ENCODE measurements at places on chromosomes 4 and X. TPM values are rescaled to one million over a fixed set of nuclear protein-coding genes. Genes with fewer than 3 reads are reported as not detected.

DNA sequence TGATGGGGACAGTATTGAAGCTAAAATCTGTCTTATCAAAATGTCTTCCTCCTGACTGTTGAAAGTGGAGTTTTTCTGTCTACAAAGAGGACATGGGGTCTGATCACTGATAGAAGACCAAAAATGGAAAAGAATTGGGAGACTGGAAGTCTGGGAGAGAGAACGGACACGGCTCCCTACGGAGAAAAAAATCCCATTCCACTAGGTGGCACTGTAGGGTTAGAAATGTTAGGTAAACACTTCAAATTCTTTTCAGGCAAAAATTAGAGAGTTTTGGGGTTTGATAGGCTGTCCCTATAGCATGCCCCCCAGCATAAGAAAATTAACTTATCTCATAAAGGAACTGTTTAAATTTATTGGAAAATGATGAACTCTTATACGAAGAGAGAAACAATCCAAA, 200.5 kb downstream of the FAM133A start:
- no peak for DNase-seq

DNA sequence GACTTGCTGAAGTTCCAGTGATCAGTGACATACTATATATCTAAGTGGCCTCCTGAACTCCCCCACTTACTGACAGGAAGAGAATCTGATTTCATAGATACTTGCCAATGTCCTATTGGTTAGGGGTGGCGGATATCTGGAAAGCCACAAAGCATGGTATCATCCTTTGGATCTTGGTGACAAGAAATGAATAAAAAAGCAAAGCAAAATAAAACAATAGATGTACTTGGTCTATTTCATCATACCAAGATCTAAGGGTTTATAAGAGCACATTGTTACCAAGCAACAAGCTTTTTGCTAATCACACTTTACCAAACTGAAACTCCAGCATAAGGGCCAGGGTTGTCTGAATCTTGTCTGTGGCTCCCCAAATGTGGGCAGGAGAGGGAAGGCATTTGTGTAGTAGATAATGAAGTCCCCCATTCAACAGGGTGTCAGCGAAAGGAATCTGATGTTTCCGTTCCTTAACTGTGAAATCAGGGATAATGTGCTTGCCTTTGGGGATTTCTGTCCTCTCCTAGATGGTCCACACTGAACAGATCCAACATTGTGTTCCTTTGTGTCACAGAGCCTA, 125.0 kb upstream of the SMIM10 start:
- DNase-seq = no peak

GRCh38 chr4:113691676-113692075, 69.9 kb downstream of the CAMK2D start:
- DNase-seq = no peak

DNA sequence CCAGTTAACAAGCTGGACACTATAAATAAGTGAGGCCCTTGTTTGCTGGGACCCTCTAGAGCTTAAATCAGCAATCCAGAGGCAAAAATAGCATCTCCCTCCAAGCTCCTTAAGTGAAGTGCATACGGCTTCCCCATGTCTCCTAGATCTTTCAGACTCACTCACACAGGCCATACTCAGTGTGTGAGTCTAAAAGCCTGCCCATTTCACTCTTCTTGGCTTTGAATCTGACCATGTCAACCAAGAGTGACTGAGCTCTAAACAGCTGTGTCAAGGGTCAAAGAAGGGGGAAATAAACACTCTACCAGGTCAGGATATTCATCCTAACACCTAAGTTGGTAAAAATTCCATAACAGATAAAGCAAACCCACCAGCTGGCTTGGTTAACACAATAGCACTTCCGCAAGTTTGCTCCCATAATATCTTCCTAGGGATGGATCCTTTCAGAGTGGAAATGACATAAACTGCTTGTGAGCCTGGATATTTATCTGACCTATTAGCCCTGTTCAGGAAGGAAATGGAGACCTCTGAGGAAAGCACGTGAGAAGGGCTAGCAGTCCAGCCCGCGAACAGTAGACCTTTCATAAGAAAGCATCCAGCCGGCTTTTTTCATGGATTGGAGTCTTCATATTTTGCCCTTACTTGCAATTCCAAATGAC, 65.6 kb downstream of the MID1 start:
- DNase-seq = no peak

DNA sequence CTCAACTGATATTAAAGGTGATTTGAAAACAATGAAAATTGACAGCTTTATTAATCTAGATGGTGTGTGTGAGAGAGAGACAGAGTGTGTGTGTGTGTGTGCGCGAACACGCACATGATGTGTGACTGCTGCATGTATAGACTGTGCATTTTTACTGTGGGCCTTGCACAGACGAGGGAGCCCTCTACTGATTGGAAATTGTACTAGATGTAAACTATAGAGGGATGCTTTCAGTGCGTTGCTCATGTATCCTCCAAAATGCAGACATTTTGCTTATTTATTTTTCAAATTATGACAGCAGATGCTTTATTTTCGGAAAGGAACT, 168.4 kb upstream of the GK2 start:
- DNase-seq = no peak

DNA sequence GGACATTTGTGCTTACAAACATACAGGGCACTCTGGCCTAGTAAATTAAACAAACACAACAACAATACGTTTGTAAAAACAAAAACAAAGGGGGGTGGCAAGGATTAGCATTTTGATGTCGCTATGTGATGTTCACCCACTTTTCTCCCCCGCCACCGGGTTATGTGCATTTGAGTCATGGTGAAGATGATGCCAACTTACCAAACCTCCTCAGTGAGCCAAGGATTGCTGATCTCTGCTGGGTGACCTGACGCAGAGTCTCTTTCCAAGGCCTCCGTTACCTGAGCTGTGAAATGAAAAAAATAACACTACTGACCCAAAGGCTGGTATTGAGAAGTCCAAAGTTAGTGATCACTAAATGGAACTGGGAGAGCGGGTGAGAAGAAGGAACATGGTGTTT, 85.4 kb downstream of the RBM47 start:
- DNase-seq = no peak

GRCh38 chr4:135371137-135371536, 1169.5 kb upstream of the PABPC4L start:
- DNase-seq = no peak

DNA sequence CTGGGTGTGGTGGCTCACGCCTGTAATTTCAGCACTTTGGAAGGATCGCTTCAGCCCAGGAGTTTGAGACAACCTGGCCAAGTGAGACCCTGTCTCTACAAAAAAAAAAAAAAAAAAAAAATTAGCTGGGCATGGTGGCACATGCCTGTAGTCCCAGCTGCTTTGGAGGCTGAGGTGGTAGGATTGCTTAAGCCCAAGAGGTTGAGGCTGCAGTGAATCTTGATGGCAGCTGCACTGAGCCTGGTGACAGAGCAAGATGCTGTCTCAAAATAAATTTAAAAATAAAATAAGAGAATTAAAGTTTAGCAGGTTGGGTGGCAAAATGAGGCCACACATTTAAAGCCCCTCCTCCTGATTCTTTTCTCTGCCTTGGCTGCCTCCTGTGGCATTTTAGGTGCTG, 47.1 kb downstream of the HTT start:
- DNase-seq = no peak

DNA sequence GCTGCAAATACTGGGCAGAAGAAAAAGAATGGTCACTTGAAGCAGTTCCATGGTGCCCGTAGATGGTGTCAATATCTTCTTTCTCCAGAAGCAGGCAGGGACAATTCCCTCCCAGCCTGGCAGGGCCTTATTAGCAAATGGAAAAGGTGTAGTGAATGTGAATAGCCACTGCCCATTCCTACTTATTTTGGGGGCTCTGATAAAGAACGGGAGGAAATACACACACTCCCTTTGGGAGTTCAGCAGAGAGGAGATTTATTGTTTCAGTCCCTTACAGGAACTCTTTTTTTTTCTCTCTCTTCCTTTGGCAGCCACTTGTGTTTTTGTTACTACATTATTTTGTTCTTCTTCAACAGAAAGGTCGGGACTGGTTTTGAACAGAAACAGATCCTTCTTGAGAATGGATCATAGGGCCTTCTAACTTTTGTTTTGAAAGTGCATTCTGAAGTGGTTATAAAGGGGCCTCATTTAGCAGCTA, at the start of gene EMCN:
TSS of gene EMCN (minus strand) at position 159 of the 478 bp plus-strand sequence. CDS start at position 51, 108 bp downstream.
- DNase-seq = no peak

DNA sequence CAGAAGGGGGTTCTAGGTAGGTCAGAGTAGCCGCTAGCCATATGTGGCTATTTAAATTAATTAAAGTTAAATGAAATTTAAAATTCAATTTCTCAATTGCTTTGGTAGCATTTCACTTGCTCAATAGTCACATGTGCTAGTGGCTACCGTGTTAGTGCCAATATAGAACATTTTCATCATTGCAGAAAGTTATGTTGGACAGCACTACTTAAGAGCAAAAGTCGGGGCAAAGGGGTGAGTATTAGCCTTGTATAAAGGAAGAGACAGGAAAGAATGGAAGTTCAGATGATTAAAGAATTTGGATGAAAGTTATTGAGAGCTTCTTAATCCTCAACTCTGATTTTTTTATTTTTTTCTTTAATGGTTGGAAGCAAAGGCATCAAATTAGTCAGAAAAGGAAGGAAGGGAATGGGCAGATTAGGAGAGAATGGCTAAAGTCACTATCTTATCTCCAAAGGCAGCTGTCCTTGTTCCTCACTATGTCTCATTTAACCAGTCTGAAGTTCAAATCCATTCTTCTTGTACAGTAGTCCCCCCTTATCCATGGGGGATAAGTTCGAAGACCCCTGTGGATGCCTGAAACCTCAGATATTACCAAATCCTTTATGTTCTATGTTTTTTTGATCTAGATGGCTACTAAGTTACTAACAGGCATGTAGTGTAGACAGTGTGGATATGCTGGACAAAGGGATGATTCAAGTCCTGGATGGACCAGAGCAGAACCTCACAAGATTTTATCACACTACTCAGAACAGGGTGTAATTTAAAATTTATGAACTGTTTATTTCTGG, 22.9 kb downstream of the OCIAD1 start:
- DNase-seq = no peak

DNA sequence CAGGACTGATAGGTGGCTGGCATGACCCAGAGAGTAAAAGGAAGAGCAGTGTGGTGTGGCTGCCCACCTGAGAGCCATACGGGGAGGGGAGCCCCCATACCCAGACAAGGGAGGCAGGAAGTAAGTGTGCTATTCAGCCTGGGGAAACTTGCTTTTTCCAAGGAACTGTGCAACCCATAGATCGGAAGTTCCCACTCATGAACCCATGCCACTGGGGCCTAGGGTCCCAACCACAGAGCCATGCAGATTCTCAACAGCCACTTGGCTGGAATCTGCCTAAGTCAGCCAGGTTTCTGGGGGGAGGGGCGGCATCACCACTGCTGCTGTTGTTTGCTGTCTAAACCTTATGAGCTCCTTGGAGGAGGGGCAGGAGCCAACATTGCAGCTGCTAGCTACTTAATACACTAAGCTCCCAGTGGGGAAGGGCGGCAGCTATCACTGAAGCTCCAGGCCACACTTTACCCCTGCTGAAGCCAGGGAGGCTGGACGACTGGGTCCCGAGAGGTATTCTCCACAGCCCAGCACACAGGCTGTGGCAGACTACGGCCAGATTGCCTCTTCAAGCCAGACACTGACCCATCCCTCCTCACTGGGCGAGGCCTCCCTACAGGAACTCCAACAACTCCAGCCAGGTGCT, 410.4 kb downstream of the INPP4B start:
- no peak for DNase-seq

- DNase-seq = no peak
Measured at GRCh38 chr4:186441502-186441901, 113.9 kb downstream of the MTNR1A start.

GRCh38 chrX:134798472-134798871, 140.2 kb upstream of the PLAC1 start:
- no peak for DNase-seq

- no peak for DNase-seq
Measured at GRCh38 chr4:181216501-181216900, 1026.7 kb upstream of the TENM3 start.

GRCh38 chr4:146073517-146073916, 102.0 kb upstream of the LSM6 start:
- no peak for DNase-seq

- DNase-seq = no peak
Measured at GRCh38 chrX:9315086-9315485, 149.8 kb upstream of the TBL1X start.

DNA sequence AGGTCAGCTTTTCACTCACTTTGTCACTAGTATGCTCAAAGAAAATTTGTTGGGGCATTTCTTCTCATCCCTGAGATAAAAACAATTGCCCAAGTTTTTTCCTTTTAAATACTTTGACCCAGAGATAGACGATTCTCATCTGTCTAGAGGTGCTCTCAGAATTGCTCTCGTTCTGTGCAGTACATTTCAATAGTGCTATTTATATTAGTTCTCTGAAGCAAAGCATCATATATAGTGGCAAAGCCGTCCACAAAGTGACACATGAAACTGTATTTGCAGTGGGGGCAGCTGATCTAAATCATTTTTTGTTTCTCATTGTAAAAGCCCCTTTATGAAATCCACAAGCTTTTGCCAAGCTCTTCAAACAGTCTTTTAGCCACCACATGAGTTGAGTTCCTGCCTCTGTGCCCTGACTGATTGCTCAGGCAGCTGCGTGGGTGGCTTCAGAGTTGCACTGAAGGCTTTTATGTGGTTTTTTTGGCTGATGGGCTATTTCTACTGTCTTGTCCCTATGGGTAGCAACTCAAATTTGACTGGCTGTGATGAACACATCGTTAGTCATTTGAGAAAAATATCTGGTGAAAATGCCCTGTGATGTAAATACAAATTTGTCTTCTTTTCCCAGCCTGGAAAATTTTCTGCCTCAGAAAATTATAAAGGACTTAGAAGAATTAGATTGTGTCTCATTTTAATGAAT, 119.1 kb upstream of the OTUD4 start:
- DNase-seq = peak; percentile 76

DNA sequence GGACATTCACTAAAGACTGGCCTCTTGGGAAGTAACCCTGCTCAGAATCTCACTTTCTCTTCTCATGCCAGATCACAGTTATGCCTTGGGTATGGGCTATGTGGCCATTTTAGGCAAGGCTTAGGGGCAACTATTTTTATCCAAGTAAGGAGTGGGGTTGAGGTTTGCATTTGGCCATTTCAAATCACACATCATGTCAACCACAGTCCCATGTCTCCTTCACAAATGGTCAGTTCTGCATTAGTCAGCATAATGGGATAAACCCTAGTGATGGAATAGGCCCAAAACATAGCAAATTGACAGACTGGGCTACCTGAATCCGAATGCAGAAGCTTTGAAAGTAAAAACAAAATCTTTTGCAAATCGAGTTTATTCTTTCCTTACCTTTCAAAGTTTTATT, 827 bp upstream of the RTL3 start:
- no peak for DNase-seq

GRCh38 chr4:2281575-2282343, 19.9 kb upstream of the MXD4 start:
- peak; percentile 82 for DNase-seq

GRCh38 chr4:35963974-35964515, 280.3 kb downstream of the ARAP2 start:
- DNase-seq = no peak

The NMU gene
- not detected for total RNA-seq

The FSTL5 gene
- not detected for total RNA-seq

The S100P gene
- total RNA-seq = 1.5 TPM

The FAM50A gene
- 39.6 TPM for total RNA-seq

The SLC26A1 gene
- 0.31 TPM for total RNA-seq

The F11 gene
- total RNA-seq = not detected

The PHEX gene
- 0.41 TPM for total RNA-seq

The FAT1 gene
- not detected for total RNA-seq

The CLDN2 gene
- not detected for total RNA-seq

The RPL36A gene
- total RNA-seq = 378 TPM

The XAGE2 gene
- not detected for total RNA-seq

The PDLIM3 gene
- not detected for total RNA-seq

The KIT gene
- total RNA-seq = 0.17 TPM

The TMEM156 gene
- 8.4 TPM for total RNA-seq

The KIF4A gene
- not detected for total RNA-seq

The OPRPN gene
- total RNA-seq = not detected

The COL25A1 gene
- total RNA-seq = not detected
